NCI-H460 (cell line): ENCODE measurements at places on chromosomes 16 and 17.
A peak's percentile ranks its signal among the peaks of the same experiment; 100 is the strongest.

DNA sequence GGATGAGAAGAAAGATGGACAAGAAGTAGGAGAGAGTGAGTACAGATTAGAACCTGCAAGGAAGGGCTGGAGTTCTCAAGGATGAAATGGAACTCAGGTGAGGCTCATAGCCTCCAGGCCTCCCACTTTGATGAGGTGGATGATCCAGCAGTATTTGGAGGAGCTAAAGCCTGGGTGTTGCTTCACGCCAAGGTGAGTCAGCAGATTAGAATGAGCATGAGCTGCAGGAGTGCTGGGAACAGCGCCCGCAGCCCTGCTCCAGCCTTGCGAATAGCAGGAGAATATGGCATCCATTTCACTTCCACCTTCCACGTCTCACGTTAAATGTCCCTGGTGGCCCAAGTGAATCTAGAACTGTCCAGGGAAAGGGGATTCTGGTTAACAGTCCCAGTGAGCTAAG, 94.4 kb upstream of the CPHXL start:
- DNase-seq: peak; percentile 16

DNA sequence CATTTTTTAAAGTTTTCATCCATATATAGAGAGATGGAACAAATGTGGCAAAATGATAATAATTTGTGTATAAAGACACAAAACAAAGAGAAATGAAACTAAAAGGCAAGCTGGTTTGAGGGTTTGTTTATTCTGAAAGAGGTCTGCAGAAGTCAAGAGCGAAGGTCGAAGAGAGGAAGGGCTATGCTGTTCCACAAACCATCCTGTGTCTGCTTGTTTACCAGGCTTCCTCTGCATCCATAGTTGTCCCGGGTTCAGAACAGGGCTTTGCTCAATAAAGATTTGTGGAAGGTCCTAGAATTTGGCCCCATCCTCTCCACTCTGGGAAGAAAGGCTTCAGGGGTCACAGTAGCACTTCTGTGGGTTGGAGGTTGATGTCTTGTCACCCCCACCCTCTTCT, 2.4 kb upstream of the MARVELD3 start:
- DNase-seq: no peak

- DNase-seq: no peak
Observed at GRCh38 chr17:79706931-79707850, 23.6 kb upstream of the ENPP7 start.

GRCh38 chr17:44928136-44928535, 12.8 kb upstream of the GFAP start:
- no peak for DNase-seq

DNA sequence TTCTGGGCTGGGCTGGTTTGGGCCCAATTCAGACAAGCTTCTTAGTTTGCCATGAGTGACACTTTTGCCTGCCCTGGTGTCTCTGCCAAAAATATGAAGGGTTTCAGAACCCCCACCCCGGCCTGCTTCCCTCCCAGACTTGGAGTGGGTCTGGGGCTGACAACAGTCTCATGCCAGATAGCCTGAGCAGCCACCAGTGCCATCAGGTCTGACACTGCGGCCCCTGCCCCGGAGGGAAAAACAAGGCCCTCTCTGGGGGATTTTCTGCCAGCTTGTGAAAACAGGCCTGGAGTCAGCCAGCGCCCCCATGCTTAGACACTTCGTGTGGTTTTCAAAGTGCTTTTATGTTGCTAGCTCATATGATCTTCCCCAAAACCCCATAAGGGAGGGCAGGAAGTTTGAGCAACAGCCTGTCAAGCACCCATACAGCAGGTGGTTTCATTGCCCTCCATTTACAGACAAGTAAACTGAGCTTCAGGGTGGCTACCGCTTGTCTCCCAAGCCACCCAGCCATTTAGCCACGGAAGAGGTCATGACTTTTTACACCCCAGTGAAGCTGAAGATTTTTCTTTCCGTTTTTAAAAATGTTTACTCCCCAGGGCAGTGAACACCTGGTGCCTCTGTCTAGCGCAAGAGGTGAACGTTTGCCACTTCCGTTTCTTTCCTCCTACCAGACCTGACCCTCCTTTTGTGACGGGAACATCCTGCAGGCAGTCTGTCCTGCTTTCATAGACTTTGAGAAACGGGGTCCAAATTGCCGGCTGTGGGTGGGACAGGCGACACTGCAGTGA, 300.6 kb downstream of the SEC14L1 start:
- no peak for DNase-seq

GRCh38 chr17:4511199-4511932, 12.7 kb downstream of the SPNS2 start:
- DNase-seq: no peak

- no peak for DNase-seq
Observed at GRCh38 chr17:19769946-19770652, 22.0 kb upstream of the ALDH3A1 start.

- DNase-seq: no peak
Observed at GRCh38 chr17:31269578-31269983, 27.5 kb downstream of the OMG start.

DNA sequence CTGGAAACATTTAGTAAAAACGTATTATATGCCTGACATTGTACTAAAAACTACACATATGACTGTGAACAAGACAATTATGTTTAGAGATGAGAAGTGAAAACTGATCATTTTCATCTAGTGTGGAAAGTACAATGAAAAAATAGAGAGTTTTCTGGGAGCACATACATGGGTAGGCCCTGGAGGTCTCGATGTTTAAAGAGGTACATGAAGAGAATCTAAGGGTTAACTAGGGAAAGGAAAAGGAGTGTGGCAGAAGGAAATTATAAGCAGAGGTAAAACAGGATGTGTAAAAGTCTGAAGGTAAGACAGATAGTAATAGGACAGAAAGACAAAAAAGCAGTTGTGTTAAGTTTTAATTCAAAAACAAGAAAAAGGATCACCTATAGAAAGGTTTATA, 113.7 kb downstream of the USP32 start:
- DNase-seq: no peak

GRCh38 chr17:49819651-49820050, 28.2 kb downstream of the TAC4 start:
- no peak for DNase-seq

DNA sequence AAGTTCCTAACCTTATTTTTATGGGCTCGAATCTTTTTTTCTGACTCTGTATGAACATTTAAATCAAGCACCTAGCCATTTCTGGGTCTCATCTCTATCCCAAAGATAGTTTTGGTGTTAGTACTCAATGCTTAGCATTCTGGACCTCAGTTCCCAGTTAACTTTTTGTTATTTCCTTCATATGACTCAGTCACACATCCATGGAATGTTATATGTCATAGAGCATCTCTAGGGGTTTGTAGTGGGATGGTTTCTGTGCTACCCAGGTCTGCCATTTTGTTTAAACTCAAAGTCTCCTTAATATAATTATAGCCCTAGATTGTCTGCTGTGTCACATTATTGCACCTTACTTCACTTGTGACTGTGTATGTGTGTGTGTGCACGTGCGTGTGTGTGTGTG, 90.1 kb downstream of the EFCAB13 start:
- DNase-seq: no peak

DNA sequence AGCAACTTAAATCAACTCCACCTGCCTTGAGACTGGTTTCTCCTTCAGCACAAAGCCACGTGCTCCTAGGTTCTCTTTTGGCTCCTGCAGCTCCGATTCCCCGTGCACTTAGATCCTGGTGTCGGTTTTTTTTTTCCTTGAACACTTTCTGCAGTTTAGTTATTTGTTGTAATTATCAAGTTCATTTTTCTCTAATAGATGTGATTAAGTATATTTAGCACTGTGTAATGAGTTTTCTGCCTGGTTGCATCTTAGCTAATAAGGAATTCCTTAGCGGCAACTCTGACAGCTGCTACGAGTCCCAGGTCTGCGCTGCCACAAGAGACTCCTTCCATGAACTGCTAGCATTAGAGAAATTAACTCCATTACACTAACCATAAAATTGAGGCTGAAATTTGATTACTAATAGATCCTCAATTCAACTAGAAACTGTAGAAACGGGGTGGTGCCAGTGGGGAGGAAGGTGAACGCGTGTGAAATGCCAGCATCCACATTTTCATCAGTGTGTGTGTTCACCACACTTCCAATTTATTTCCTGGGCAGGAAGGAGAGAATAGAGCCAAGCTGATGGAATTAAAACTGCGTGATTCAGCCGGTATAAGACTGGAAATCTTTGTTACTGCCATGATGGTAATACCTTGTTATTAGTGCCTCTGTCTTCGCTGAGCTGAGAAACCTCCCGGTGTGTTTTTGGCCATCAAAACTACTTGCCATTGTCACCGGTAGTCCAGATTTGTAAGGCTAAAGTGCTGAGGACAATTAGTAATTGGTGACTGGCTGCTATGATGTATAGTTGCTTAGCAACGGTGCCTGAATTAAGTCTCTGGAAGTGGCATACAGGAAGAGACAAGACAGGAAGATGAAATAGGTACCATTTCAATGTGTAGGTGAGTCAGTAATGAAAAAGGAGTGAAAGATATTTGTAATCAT, 232.4 kb downstream of the IRX3 start:
- DNase-seq: no peak
